CD4-positive, alpha-beta memory T cell (primary cell): ENCODE measurements at places on chromosomes 12 and 14. TPM values are rescaled to one million over a fixed set of nuclear protein-coding genes. Genes with fewer than 3 reads are reported as not detected.

Gene CLEC4C
- total RNA-seq: not detected

Gene CLMN
- total RNA-seq: 0.70 TPM

Gene ASCL1
- not detected for total RNA-seq

Gene PCED1B
- 44.3 TPM for total RNA-seq

Gene SMAGP
- 3.9 TPM for total RNA-seq

Gene BEGAIN
- 0.84 TPM for total RNA-seq

Gene CCDC38
- total RNA-seq: 1.0 TPM

Gene FSCB
- not detected for total RNA-seq

Gene NOXRED1
- 1.1 TPM for total RNA-seq

Gene CSRP2
- not detected for total RNA-seq
